Heart right ventricle (tissue), 16 donors: ENCODE measurements at places on chromosomes 3 and 15. TPM values are rescaled to one million over a fixed set of nuclear protein-coding genes. Genes with fewer than 3 reads are reported as not detected.
A peak's percentile ranks its signal among the peaks of the same experiment; 100 is the strongest.

DNA sequence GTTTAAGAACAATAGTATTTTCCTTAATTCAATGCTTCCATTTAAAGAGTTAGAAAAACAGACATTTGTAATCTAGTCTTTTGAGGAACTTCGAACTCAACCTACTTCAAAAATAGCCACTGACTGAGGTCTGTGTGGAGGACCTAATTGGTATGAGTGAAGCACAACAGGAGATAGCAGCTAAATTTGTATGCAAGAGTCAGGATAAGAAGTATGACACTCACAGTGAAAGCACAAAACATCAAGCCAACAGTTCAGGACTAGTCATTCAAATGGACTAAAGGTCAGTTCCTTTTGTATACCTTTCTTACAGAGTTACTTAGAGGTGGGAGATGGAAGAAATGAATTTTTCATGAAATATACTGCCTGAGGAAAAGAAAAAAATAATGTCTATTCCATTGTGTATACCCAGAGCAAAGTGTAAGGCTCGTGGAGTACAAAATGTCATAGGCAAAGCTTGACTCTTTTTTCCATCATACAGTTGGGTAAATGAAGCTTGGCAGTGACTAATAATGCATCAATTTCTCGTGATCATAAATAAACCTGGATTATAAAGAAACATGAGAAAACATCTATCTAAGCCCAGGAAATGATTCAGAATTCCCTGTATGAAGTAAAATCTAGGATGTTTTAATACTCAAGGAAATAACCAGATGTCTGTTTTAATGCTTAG is 1005.2 kb upstream of the CADM2 start:
- no peaks in the 10 kb centered on the region for H3K36me3 ChIP-seq
- no peaks in the 10 kb centered on the region for H3K4me1 ChIP-seq
- H3K27me3 ChIP-seq = no peaks in the 10 kb centered on the region
- no peak for DNase-seq

GRCh38 chr3:48935530-48935929 is 16.9 kb downstream of the ARIH2 start:
- peak overlapping the region; percentile 37 for H3K4me3 ChIP-seq
- peaks cover 22% of the 10 kb centered on the region for H3K4me1 ChIP-seq
- no peak for DNase-seq
- peaks cover 57% of the 10 kb centered on the region for H3K36me3 ChIP-seq

GRCh38 chr3:39806820-39807219 is 2.6 kb upstream of the MYRIP start:
- H3K4me3 ChIP-seq = no peak overlapping the region
- DNase-seq = no peak
- no peak overlapping the region for H3K27ac ChIP-seq
- H3K4me1 ChIP-seq = peaks cover 17% of the 10 kb centered on the region
- no peaks in the 10 kb centered on the region for H3K36me3 ChIP-seq

DNA sequence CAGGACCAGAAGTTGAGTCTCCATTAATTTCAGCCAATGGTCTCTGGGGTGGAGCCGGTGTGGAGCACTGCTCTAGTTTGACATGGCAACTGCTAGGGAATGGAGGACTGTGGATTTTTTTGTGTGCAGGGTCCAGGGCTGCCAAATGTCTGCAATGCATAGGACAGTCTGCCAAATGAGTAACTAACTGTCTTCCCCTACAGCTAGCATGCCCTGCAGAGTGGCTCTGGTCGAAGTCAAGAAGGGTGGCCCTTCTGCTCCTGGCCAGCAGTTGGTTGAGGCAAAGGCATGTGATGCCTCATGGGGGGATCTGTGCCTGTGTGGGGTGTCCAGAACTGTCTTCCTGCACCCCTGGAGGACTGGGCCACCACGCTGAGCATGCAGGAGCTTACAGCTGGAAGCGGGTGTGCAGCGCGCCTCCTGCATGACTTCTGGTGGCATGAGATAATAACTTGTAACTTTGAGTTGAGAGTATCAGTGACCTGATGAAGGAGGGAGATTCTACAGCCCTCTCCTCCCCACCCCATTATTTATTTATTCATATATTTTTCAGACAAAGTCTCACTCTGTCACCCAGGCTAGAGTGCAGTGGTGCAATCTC is 4.6 kb downstream of the TPRA1 start:
- H3K27me3 ChIP-seq = no peaks in the 10 kb centered on the region
- peaks cover 45% of the 10 kb centered on the region for H3K4me1 ChIP-seq
- DNase-seq = no peak
- no peak overlapping the region for H3K4me3 ChIP-seq
- H3K36me3 ChIP-seq = no peaks in the 10 kb centered on the region

GRCh38 chr15:60568914-60569391 is 90.0 kb upstream of the ICE2 start:
- H3K36me3 ChIP-seq = no peaks in the 10 kb centered on the region
- no peaks in the 10 kb centered on the region for H3K27me3 ChIP-seq
- DNase-seq = no peak

DNA sequence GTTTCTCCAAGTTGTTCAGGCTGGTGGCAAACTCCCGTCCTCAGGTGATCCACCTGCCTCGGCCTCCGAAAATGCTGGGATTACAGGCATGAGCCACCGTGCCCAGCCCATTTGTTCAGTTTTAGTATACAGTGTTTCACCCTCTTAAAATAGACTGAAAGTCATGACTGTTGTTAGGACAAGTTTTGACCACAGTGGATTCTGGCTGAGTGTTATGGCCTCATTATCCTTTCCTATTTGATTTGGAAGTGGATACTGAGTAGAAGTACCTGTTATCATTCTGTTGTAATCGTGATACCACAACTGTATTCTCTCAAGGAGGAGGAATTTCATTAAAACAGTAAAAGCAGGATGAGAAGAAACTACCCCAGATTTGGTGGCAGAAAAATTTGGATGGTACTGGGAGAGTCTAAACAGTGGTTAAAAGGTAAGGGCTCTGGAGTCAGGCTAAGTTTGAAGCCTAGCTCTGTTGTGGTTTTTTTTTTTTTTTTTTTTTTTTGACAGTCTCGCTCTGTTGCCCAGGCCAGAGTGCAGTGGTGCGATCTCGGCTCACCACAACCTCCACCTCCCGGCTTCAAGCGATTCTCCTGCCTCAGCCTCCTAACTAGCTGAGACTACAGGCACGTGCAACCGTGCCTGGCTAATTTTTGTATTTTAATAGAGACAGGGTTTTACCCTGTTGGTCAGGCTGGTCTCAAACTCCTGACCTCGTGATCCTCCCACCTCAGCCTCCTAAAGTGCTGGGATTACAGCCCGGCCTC is 2.6 kb downstream of the MAP2K1 start:
- H3K27ac ChIP-seq = no peak overlapping the region
- no peaks in the 10 kb centered on the region for H3K27me3 ChIP-seq
- H3K4me1 ChIP-seq = peaks cover 46% of the 10 kb centered on the region
- H3K4me3 ChIP-seq = no peak overlapping the region
- no peaks in the 10 kb centered on the region for H3K36me3 ChIP-seq

- no peaks in the 10 kb centered on the region for H3K27me3 ChIP-seq
- DNase-seq = no peak
- no peaks in the 10 kb centered on the region for H3K36me3 ChIP-seq
- no peaks in the 10 kb centered on the region for H3K4me1 ChIP-seq
- no peak overlapping the region for H3K4me3 ChIP-seq
These were observed 216.5 kb downstream of the BBX start for GRCh38 chr3:107739227-107739626.

The EBLN2 gene
- 0.80 TPM for polyA plus RNA-seq

The TMEM42 gene
- 11.6 TPM for polyA plus RNA-seq

The FOXL2 gene
- not detected for polyA plus RNA-seq

The VEPH1 gene
- polyA plus RNA-seq = not detected

The UBE2E2 gene
- 27.4 TPM for polyA plus RNA-seq
